ENCODE measurements at places on chromosomes 6 and 20. TPM values are rescaled to one million over a fixed set of nuclear protein-coding genes. Genes with fewer than 3 reads are reported as not detected.

Gene ALDH8A1
- total RNA-seq, result 4.1 TPM

Gene PTCHD4
- total RNA-seq, result 2.4 TPM

Gene SPATA2
- total RNA-seq, result 4.8 TPM

Gene WASF1
- total RNA-seq, result 8.9 TPM

Gene SLC29A1
- 142 TPM for total RNA-seq

Gene TP53RK
- 9.4 TPM for total RNA-seq

Gene CCDC170
- 1.4 TPM for total RNA-seq

Gene TAAR1
- total RNA-seq, result not detected

Gene MRPS18A
- total RNA-seq, result 26.1 TPM

Gene DACT2
- total RNA-seq, result 0.48 TPM

Gene ARMC12
- total RNA-seq, result 0.52 TPM

Gene SULF2
- total RNA-seq, result 85.8 TPM

Gene OR12D1
- not detected for total RNA-seq

Gene LY6G6F
- total RNA-seq, result not detected

Gene NPEPL1
- 53.1 TPM for total RNA-seq

Gene KHDC1L
- total RNA-seq, result 0.66 TPM

Gene NKX2-2
- not detected for total RNA-seq

Gene HDGFL1
- total RNA-seq, result not detected

Gene LZTS3
- 9.5 TPM for total RNA-seq

Measured in aorta (tissue), 5 donors.